ENCODE measurements at places on chromosomes 16 and 17. TPM values are rescaled to one million over a fixed set of nuclear protein-coding genes. Genes with fewer than 3 reads are reported as not detected.
A peak's percentile ranks its signal among the peaks of the same experiment; 100 is the strongest.

ZP2 gene
- total RNA-seq: not detected

- DNase-seq: peak; percentile 45
Observed at GRCh38 chr16:2529061-2529931, 1.9 kb downstream of the CEMP1 start.

NUFIP2 gene
- total RNA-seq: 83.8 TPM

DNA sequence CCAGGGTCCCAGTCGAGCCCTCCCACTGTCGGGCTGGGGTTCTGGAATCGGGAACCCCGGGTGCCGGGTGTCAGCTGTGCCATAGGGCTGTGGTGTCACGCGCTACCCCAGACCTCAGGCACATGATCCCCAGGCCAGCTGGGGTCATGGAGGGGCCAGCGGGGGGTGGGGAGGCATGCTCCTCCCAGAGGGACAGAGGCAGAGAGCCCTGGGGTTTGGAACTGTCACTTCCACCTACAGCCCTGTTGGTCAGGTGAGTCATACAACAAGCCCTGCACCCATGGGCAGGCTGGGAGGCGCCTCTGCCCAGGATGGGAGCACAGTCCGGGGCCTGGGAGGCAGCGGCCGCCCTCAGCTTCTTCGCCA is 63.0 kb downstream of the BAIAP2 start:
- DNase-seq: peak; percentile 61

- DNase-seq: no peak
Observed at GRCh38 chr16:81818568-81818896, 39.4 kb downstream of the PLCG2 start.

- no peak for DNase-seq
Observed at GRCh38 chr16:84351630-84352029, 16.7 kb upstream of the ATP2C2 start.

- DNase-seq: no peak
Observed at GRCh38 chr17:74394275-74394950, 27.1 kb downstream of the GPR142 start.

DNA sequence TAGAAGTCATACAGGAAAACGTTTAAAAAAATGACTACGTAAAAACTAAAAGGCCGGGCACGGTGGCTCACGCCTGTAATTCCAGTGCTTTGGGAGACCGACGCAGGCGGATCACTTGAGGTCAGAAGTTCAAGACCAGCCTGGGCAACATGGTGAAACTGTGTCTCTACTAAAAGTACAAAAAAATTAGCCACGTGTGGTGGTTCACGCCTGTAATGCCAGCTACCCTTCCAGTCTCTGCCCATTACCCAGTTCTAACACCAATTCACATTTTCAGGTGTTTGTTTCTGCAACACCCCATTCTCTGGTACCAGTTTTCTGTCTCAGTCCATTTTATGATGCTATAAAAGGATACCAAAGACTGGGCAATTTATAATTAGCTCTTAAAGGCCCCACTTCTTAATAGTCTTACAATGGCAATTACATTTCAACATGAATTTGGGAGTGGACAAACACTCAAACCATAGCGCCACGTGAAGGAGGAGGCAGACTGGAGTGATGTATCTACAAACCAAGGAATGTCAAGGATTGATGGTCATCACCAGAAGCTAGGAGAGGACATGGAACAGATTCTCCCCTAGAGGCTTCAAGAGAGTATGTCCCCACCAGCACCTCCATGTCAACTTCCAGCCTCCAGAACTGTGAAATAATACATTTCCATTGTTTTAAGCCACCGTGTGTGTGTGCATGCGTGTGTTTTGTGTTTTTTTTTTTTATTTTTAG is 791 bp upstream of the C17orf75 start:
- DNase-seq: no peak

HOXB4 gene
- total RNA-seq: 28.7 TPM

ITGB3 gene
- total RNA-seq: 13.2 TPM

All from ureter (tissue), 1 donor.